Foreskin keratinocyte (primary cell): ENCODE measurements at places on chromosomes 5 and 9. TPM values are rescaled to one million over a fixed set of nuclear protein-coding genes. Genes with fewer than 3 reads are reported as not detected.

Gene C5
- 0.69 and 0.75 TPM in 2 replicates for polyA plus RNA-seq

Gene AFAP1L1
- 9.8 and 10.1 TPM in 2 replicates for polyA plus RNA-seq

Gene BAAT
- polyA plus RNA-seq, result 0.03 and 0.04 TPM in 2 replicates

Gene CD72
- polyA plus RNA-seq, result 0.19 TPM in 2 replicates

Gene PCDHGA9
- polyA plus RNA-seq, result 0.02 and 0.04 TPM in 2 replicates

Gene PRR16
- not detected in 2 replicates for polyA plus RNA-seq

Gene PCDH1
- polyA plus RNA-seq, result 1.2 and 7.0 TPM in 2 replicates

Gene ZSWIM6
- 1.4 and 1.6 TPM in 2 replicates for polyA plus RNA-seq

Gene PCDHGC5
- polyA plus RNA-seq, result 0.18 and 0.24 TPM in 2 replicates

DNA sequence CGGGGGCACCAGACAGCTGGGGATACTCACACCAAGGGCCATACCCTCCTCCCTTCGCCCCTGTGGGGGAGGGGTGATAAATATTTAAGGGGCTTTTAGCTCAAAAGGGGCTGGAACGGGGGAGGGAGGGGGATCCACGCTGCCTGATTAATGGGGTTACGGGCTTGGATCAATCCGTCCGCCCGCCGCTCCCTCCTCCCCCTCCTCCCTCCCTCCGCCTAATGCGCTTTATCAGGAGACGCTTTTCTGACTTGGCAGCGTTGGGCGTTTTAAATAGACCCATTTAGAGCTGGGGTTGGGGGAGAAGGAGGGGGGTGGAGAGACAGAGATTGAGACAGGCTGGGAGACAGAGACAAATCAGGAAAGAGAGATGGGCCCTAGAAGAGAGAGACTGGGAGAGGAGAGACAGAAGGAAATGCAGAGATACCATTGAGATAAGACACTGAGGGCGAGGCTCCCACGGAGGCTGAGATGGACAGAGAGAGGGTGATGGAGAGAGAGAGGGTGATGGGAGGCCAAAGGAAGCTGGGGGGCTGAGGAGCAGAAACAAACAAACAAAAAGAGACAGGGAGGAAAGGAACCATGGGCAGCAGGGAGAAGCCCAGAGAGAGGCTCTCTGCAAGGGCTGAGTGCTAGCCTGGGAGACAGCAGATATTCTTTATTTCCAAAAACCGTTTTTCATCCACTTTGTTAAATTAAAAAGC is 10.3 kb downstream of the CNTFR start:
- DNase-seq, result no peak

GRCh38 chr9:128493424-128493823 is 11.1 kb upstream of the GLE1 start:
- no peak for DNase-seq

GRCh38 chr5:82855893-82856550 is 221.2 kb downstream of the TMEM167A start:
- DNase-seq, result no peak

DNA sequence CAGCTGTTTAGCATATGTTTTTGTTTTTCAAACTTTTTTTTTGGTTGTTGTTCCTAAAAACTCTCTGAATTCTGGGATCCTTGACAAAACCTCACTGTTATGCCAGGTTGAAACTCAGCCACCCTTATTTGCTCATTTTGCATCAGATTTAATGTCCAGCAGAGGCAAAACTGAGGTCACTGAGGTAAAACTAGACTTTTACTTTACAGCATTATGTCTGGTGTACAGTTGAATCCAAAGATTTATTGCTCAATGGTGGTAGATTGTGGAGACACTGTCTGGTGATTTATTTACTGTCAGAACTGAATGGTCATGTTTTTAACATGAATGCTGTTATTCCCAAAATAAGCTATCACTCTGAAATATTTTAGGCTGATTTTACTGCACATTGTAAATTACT is 87.9 kb downstream of the FBXL7 start:
- DNase-seq, result no peak

DNA sequence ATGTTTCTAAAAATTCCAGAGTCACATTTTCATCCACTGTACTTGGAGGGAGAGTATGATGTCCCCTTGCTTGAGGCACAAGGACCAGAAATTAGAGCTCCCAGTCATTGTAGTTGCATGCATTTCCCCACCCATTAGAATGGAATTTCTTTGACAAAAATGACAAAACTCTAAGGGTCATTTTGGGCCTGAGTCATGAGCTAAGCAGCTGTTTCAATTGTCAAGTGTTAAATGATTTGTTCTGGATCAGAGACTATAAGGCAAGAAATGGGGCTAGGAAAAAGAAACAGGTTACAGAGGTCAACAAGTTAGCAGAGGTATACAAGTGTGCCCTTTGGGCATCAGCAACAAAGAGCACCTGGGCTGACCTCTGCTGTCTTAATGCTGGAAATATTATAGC is 131.2 kb upstream of the IQGAP2 start:
- DNase-seq, result no peak

- no peak for DNase-seq
Measured at GRCh38 chr5:160048131-160048530, 39.2 kb downstream of the TTC1 start.

DNA sequence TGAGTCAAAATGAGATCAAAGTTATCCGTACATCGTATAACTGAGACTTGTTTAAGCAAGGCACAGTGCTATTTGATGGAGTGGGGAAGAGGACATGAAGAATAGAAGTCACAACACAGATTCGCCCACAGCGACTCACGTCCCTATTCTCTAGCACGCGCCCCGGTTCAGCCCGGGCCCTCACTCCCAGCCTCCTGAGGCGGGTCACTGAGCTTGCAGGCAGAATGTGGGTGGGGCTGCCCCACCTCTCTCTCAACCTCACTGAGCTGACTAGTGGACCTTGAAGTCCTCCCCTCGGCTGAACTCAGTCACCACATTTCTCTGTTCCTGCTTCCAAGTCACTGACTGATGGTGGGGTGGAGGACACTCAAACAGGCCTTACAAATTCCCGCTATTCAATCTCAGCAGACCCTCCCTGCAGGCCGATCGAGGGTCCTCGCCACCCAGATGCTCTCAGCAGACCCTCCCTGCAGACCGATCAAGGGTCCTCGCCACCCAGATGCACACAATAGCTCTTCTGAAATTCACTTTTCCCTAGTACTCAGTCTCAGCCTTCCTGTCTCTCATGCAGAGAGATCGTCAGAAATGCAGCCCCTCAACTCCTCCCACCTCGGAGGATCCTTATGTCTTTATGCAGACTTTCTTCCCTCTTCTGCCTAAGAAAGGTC is 12.9 kb downstream of the GLDC start:
- DNase-seq, result no peak

GRCh38 chr5:1641560-1642166 is 117.9 kb upstream of the LPCAT1 start:
- DNase-seq, result peak; percentile 53

- no peak for DNase-seq
Measured at GRCh38 chr9:117091529-117091928, 323.3 kb downstream of the ASTN2 start.

DNA sequence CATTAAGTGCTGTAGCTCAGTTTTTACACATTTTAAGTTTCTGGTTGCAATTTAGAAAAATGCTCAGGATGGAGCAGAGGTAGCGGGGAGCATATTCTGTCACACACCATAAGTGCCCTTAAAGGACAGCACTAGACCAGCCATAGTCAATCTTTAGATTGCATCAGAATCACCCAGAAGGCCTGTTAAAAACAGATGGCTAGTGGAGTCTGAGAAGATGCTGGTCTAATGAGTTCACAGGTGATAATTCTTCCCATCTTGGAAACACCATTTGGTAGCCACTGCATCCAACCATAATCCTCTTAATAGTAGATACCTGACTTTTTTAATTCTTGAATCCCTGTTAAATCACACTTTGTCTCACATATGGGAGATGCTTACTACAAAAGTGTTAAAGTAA is 113.2 kb downstream of the CDH18 start:
- no peak for DNase-seq

GRCh38 chr5:154620411-154620810 is 134.8 kb upstream of the LARP1 start:
- no peak for DNase-seq

GRCh38 chr9:112035166-112035826 is 138.7 kb downstream of the UGCG start:
- no peak for DNase-seq
